ENCODE measurements at places on chromosomes 3 and 15. TPM values are rescaled to one million over a fixed set of nuclear protein-coding genes. Genes with fewer than 3 reads are reported as not detected.

Gene SELENOT
- 122 TPM for polyA plus RNA-seq

Gene AZI2
- polyA plus RNA-seq: 57.4 TPM

DNA sequence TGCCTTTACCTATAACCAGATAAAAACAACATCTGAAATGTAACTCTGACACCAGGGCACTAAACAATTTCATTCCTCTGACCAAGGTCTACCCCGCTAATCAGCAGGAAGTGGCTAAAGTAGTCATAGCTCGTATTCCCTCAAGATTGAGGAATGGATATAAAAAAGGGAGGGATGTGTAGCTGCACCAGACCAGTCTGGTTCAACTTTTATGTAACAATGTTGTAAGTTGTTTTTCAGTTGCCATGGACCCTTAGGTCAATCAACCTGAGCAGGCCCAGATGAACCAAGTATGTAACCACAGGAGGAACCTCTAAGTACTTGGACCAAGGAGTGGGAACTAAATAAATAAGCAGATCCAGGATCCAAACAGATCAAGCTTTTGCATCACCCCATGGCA is 28.4 kb upstream of the IFT57 start:
- DNase-seq: no peak

DNA sequence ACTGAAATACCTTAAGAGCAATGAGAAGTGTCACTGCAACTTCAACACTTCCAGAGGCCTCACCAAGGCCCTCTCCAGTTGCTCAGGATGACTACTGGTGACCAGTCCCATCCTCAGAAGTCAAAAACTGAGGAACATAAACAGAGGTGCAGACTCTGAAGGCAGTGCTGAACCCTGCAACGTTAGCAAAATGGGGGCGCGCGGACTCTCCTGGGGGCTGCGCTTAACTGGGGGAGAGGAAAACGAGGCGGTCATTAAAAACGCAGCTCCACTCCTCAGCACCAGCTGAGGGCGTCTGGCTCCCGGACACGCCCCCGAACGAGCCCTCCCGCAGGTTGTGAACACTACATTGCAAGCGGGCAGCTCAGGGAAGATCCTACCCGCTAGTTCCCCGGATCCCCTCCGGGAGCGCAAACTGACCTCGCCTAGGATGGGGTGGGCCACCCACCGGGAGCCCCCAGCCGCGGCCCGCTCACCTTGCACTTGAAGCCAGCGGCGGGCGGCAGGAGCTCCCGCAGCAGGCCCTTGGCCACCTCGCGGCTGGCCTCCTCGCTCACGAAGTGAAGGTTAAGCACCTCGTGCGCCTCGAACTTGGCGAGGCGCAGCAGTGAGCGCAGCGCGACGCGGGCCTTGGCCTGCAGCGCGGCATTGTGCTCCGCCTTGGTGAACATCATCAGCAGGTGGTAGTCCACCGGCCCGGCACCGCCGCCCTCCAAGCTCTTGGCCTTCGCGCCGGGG is 711 bp downstream of the XXYLT1 start:
- DNase-seq: no peak

DNA sequence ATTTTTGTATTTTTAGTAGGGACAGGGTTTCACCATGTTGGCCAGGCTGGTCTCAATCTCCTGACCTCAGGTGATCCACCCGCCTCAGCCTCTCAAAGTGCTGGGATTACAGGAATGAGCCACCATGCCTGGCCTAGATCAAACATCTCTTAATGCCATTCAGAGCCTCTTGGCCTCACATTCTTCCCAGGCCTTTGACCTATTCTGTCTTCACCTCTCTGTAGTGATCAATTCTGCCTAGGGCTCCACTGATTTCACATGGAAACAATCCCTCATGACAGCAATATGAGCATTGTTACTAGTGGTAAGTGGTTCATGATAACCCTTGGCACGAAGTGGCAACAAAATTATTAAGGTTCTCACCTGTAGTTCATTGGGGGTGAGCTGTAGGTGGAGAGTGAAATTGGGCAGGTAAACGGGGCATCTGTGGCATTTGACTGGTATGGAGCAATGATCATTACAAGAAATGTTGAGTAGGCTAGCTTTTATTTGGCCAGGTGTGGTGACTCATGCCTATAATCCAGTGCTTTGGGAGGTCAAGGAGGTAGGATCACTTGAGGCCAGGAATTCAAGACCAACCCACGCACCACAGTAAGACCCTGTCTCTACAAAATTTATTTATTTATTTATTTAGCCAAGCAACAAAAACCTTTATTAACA is 4.8 kb upstream of the ARPIN start:
- DNase-seq: no peak

GRCh38 chr3:126287171-126287535 is 70.1 kb downstream of the KLF15 start:
- DNase-seq: no peak

DNA sequence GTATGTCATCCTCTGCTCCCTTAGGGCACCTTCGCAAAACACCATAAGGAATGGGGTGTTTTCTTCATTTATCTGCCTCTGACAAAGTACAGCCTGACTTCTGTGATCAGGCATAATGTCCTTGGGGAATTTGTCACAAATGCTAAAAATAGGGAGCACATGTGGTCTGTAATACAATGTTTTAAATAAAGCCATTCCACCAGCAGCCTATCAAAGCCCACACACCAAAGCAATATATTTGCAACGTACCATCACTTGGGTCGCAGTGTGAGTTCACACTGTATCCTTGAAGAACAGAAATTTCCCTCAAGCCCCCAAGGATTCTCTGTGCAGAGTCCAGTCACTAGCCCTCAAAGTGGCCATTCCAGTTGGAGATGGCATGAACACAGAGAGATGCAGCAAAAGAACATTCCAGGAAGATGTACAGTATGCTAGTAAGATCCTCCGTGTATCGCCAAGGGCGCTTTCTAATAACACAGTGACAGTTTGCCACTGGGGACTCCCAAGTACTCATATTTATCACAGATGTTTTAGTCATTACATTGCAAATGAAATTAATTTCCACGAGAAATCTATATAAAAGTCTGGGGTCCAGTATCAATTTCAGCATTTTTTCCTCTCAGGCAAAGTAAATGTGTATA is 246.7 kb downstream of the MCTP2 start:
- no peak for DNase-seq

Data from CD14-positive monocyte (primary cell).